Stimulated activated CD4-positive, alpha-beta T cell treated with anti-CD3 and anti-CD28 coated beads, Interleukin-15, amount 100 ng/mL, for 1 hour (primary cell): ENCODE measurements at places on chromosomes 2 and 18.

GRCh38 chr2:69177063-69177771, 164.2 kb downstream of the ANTXR1 start:
- no peak for DNase-seq

DNA sequence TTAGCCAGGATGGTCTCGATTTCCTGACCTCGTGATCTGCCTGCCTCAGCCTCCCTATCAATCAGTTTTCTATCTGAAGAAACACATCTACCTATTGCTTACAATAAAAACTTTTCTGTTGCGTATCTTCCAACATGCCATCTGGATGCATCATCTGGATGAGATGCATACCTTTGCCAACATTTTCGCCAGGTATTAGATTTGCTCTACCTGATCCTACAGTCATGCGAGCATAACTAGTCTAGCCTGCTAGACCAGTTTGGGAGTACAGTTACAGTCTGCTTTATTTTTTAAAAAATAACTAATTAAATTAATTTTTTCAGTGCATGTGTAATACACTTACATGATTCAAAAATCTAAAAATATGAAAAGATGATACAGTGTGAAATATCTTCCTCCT, 334.0 kb upstream of the MEX3C start:
- no peak for DNase-seq

DNA sequence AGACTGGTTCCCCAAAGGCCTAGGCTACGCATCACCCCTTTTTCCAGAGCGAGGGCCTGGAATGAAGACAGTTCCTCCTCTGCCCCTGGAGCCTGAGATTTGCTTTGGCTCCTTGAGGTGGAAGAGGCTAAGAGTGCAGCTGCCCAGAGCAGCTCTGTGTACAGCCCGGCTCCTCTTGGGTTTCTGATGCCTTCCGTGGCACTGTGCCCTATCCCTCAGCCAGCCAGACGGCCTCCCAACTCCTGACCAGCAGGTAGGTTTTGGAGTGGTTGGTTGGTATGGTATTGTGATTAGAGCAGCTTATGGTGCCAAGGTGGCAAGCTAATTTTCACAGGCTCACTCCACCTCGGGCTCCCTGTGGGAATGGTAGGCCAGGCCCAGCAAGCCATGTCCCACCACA, 112.2 kb downstream of the TANC1 start:
- no peak for DNase-seq

- DNase-seq, result no peak
These were observed 950.1 kb downstream of the CNTNAP5 start for GRCh38 chr2:124975224-124975623.

DNA sequence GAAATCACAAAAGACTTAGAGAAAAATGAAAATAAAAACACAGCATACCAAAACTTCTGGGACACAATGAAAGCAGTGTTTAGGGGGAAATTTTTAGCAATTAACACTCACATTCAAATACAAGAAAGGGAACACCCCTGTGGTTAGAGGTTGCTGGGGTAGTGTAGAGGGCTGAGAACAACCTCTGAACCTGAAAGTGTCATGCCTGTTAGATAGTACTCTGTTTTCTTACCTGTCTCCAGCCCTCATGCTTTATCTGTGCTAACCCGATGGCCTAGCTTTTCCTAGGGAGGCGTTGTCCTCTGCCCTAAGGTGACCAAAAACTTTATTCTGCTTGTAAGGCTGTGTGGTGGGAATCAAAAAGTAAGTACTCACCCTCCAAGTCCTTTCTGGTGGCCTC, 122.6 kb upstream of the OTX1 start:
- DNase-seq, result no peak

- DNase-seq, result no peak
These were observed 34.9 kb downstream of the CAVIN2 start for GRCh38 chr2:191811807-191812602.

DNA sequence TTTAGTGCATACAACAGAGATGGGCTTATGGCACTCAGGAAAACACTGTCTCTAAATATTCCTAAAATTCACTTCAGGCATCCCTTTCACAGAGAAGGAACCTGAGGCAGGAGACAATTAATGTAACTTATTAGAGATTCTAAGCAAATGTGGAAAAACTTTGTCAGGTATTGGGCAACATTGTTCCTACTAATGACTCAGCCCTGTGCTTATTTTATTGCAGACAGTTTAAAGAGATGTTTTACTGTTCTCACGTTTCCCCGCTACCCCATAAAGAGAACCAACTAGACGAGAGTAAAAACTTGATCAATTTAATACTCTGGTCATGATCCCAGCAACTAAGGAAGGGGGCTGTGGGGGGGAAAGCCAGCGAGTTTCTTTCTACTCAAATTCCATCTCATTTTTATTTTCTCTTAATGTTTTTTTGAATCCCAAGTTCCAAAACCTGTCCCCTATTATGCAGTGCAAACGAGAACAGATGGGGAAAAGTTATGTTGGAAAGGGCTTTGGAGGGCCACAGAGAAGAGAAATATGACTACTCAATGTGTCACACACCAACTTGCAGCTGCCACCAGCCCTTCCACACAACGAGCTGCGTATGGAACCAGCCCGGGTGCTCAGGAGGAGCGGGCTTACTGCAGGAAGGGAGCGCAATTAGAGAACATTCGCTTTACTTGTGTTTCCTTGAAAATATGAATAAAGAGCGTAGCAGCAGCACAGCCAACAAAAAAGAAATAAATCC, 18.7 kb upstream of the ACVR1 start:
- no peak for DNase-seq

DNA sequence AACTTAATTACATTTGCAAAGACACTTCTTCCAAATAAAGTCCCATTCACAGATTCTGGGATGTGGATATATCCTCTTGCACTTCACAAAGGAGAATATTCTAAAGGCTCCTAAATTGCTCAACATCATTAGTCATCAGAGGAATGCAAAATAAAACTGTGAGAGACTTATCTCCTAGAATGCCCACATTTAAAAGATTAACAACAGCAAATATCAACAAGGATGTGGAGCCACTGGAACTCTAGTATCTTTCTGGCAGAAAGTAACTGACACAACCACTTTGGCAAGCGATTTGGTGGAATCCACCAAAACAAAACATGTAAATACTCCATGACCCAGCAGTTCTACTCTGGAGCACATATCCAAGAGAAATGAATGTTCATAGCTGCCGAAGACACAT, 4.6 kb downstream of the NEU2 start:
- no peak for DNase-seq

DNA sequence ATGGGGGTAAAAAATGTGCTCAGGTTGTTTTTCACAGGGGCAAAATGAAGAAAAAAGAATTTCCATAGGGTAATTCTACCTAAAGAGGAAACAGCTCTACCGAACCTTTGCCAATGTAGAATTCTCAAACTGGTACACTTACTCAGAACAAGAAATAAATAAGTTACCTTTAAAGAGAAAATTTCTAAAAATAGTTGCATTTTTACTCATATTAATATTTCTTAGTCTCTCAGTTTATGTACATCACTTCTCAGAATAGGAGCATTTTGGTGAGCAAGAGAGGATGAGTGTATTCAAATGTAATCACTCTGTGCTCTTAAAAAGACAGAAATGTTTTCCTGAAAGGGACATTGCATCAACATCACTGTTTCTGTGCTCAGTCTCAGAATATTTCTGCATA, 574.7 kb upstream of the SLC8A1 start:
- DNase-seq, result no peak

DNA sequence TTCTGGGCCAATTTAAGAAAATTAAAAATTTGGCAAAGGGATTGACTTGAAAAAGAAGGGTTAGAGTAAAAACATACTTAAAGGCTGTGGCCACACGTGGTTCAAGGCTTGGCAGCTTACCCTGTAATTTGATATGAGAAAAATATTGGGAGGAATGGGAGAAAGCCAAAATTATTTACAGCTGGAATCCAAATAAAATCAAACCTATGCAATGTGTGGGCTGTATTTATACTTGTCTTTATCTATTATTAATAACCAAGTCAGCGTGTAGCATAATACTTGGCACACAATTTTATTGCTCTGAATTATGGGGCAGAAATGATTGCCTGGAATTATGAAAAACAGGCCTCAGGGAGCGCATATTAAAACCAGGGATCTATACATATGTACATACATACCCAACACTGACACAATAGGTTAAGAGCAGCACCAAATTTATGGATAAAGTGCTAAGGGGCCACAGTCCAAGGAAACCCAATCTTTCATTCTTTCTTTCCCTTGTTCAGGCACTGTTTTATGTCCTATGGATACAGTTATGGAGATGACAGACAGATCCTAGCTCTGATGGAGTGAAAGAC, 35.6 kb downstream of the FAM124B start:
- no peak for DNase-seq

GRCh38 chr2:203918839-203919238, 17.7 kb upstream of the ICOS start:
- DNase-seq, result no peak

DNA sequence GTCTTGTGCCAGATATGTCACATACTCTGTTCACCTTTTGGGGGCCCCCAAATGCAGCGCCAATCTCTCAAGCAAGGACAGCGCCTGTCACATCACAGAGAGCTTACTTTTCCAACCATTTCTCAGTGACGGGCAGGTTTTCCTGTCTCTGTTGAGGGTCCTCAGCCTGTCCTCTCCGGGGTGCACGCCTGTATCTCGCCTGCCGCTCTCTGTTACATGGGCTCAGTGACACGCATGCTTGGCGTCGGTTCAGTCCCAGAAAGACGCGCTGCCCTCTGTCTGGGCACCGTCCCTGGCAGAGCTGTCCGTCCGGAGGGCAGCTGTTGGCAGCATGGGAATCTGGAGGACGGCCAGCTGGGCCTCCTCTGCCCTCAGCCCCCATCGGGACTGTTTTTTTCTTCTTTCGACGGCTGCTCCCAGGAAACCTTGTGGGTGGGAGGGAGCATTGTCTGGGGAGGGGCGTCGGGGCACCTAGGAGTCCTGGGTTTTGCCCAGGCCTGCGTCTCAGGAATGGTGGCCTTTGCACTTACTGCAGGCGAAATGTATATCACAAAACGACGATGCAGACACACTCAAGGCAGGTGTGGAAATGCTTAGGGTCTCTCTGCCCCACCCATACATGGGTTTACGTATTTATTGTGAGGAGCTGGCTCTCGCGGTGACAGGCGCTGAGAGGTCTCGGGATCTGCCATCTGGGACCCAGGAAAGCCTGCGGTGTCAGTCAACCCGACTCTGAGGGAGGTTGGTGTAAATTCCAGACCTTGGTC, 30.9 kb downstream of the RTP5 start:
- DNase-seq, result no peak

DNA sequence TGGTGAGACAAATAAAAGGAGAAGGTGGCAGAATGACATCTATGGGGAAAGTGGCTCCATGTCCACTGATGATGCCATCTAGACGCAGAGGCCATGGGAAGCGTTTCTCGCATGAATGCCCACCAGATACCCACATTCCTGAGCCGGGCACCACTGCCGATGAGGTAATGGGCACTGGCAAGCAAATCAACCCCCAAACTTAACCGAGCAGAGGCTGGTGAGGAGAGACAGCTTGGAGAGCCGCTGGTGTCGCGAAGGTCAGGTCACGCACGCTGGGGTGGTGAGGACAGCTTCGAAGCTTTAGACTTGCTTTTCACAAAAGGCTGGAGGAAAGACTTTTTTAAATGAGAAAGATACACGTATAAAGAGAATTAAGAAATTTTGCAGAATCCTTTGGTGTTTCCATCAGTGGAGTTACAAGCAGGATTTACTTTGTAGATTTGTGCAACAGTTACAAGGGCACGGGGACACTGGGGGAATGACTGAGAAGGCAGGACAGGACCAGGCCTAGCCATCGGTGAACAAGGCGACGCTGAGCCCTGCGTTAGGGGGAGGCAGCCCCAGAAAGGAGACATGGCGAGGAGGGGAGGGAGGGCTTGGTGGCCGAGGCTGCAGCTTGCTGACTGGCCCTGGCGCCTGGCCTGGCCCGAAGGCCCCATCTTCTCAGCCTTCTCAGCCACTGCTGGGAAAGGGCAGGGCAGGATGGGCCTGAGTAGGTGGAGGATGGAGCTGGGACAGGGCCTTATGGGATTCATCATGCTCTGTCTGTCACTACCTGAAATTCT, 83.9 kb upstream of the HDAC4 start:
- no peak for DNase-seq

DNA sequence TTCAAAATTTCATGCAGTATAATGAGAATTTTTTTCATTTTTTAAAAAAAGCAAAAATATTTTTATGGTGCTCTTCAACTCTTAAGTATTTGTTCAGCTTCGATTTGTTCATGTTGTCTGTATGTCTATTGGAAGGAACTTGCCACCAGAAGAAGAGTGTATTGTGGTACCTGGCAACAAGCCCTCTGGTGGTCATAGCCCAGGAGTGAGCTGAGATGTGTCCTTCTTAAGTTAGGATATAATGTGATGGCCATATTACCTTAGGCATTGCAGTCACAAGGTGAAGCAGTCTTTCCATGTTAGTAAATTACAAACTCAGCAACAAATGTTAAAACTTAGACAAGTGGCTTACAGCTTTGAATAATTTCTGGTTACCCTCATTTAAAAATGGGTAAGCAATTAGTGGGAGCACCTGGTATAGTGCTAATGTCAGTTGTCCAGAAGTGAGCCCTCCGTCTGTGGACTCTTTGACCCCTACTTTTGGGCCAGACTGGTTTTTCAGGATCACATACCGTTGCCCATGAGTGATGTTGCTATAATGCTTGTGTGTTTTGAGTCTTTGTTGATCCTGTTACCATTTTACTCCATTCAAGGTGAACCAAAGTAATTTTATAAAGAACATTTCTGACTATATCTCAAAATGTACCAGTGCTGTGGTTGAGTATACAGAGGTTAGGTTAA, 57.4 kb downstream of the MYO1B start:
- DNase-seq, result no peak

GRCh38 chr2:113202305-113203216, 28.8 kb downstream of the PSD4 start:
- no peak for DNase-seq

DNA sequence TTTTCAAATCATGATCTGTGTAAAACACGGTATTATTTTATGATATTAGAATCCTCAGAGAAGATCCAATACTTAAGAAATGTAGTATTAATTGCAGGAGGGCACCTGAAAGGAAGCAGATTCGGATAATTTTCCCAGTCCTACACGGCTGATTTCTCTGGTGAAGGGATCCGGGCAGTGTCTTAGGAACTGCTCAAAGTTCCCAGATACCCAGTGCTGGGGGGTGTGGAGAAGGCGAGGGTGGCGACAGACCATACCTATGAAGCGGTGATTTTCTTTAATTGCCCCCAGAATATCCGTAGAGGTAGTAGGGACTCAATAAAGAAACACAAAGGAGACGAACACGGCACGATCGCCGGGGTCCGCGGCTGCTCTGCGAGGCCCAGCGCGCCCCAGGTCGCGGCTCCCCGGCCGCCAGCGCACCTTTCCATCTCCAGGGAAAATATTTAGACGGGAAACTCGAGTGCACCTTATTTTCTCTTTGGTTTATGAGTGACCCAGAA, 1.4 kb upstream of the SOX11 start:
- DNase-seq, result no peak

DNA sequence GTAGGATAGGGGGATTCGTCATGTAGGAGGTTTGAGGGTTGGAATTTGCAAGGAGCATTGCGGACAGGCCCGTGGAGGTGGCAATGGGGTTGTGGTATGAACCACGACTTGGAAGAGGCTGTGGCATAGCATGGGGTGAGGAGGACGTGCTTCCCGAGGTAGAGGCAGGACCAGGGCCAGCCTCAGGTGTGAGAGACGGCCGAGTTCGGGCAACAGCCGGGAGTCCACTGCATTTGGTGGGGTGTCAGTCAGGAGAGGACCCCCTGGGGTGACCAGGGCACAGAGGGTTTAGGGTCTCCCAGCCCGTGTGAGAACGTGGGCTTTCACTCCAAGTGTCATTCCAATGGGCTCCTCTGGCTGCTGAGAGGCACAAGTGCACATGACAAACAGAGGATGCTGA, 339.0 kb downstream of the EIPR1 start:
- no peak for DNase-seq
